ENCODE measurements at places on chromosomes 5 and 9.

DNA sequence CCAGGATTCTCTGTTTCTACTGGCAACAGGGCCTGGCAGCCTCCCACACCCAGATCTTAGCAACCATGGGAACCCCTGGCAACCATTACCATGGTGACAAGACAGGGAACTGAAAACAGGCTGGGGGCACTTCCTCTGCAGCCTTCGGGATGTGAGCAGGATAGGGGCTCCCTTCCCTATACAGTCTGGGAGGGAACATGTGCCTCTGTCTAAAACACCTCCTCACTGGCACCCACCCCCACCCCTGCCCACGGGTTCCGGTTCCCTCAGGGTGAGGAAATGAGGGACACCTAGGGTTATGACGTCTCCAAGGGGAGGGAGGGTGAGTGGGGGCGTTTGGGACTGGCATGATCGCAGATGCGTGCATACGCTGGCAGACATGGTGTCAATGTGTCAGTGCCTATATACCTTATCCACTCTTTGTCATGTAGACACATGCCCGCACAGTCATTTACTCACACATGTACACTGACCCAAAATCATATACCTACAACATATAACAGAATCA, 3.0 kb upstream of the DNAJB5 start:
- DNase-seq = no peak

- DNase-seq = no peak
Measured at GRCh38 chr5:6551955-6552313, 80.9 kb downstream of the NSUN2 start.

DNA sequence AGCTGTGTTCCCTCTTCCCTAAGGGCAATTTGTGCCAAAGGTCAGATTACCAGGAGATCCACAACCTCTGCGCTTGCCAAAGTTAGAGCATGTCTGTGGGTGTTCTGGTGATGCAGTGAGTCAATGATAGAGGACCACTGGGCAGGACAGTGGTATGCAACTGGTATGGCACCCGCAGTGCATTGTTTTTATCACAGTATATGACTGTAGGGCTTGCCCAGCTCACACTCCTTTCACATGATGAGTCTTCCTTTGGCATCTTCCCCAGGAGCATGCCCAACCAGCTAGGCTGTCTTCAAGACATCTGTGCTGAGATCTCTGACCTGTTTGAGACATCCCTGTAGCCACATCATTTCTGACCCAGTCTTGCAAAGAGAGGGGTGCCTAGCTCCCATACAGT, 1650.0 kb upstream of the CDH6 start:
- no peak for DNase-seq

DNA sequence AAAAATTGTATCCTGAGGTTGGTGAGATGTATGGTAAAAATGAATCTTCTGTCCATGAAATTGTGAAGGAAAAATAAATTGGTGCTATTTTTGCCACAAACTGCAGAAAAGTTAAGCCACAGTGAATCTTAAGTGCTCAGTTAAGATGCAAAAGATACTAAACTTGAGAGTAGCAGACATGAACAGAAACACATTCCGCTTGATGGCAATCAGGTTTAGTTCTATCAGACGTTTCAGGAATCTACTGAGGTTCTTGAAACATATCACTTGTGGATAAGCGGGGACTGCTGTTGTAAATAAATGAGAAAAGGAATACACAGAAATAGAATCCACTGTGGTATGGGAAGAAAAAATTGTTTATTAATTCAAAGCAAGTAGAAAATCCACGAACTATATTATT, 311.2 kb upstream of the PRR16 start:
- DNase-seq = no peak

GRCh38 chr5:96112703-96113102, 151.1 kb upstream of the ELL2 start:
- no peak for DNase-seq

- no peak for DNase-seq
Measured at GRCh38 chr5:19713740-19714139, 274.3 kb downstream of the CDH18 start.

DNA sequence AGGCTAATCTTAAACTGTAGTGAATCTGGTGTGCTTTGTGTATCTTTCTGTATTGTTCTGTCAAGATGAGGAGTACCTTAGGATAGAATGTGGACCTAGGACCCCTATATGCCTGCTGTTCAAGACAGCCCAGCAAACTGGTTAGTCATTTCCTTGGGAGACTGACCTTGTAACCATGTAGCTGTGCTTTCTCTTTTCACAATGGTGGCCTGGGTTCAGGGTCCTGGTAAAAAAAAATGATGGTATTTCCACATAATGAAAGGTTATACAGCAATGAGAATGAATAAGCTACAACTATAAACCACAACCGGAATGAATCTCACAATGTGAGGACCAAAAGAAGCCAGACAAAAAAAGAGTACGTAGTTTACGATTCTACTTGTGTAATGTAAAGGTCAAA, 36.4 kb upstream of the F2RL1 start:
- no peak for DNase-seq

DNA sequence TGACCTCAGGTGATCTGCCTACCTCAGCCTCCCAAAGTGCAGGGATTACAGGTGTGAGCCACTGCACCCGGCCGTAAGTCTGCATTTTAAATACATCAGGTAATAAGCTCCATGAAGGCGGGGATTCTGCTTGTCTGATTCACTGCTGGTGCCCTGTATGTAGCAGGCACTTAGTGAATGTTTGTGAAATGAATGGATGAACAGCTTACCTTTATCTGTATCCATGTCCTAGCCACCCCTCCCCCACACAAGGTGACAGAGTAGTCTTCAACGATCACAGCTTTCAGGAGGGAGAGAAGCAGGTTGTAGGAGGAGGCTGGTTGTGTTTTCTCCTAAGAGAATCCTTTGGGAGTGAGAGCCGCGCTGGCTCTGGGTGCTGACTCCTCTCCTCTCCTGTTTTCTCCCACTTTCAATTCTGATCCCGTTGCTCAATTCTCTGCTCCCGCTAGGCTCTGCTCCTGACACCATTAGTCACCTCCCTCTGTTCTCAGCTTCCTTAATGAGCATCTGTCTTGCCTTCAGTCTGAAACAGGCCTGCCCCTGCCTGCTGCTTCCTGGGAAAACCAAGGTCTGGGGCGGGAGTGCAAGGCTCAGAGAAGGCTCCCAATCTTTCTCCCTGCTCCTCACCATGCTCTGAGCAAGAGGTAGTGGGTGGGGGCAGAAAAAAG, 88.8 kb upstream of the CTNNA1 start:
- DNase-seq = no peak

GRCh38 chr9:98479967-98480847, 224.8 kb upstream of the TBC1D2 start:
- no peak for DNase-seq

GRCh38 chr5:935510-936084, 42.9 kb downstream of the TRIP13 start:
- no peak for DNase-seq

DNA sequence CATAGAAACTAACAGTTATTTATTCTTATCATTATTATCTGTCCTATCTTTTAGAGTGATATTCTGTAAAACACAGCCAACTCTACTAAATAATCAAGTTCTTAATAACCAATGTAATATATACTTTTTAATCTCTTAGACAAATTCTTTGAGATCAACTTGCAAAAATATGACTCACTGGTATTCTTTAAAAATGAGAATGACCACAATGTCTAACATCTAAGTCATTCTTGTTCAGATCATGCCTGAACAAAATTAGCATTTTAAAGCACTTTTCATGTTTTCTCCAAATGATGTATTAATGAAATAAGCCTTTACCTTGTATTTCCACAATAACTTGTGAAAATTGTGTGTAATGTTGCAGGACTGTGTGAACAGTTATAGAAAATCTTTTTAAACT, 356.9 kb upstream of the RGMB start:
- no peak for DNase-seq

DNA sequence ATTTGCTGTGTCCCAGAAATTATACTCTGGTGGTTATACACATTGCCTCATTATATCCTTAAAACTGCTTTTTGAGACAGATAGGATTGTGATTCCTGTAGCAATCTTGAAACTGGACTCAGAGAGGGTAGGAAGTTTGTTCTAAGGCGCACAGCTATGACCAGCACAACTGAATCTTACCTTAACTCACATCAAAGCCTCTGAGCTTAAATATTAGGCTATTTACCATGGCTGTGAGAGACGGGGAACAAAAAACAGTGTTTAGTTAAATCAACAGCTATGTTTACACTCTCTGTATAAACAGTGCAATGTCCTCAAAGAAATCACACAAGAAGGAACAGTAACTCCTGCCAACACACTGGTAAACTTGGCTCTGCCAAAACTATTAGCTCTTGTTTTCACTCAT, 50.9 kb upstream of the TUT7 start:
- no peak for DNase-seq

- DNase-seq = no peak
Measured at GRCh38 chr9:22574740-22575139, 128.1 kb downstream of the DMRTA1 start.

DNA sequence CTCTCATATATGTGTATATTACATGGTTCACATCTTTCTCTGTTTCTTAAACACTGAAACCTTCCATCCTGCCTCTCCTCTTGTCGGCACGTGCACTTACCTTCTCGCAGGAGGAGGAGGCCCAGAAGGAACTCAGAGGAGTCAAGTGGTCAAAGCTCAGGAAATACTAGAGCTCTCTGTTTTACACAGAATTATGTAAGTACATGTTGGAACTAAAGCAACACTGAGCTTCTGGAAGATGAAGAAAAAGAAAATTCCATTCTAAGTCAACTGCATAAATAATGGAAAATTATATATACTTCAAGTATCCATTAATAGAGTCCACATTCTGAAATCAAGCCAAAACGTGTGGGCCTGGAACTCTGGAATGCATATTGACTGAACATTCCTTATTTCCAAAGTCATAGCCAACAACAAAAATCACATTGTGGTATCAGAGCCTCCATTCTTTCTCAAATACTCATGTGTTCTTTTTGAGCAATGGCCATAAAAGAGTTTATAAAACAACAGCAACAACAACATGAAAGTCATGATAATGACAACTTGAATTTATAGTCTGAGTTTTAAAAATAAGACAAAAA, 121.5 kb upstream of the RAI14 start:
- DNase-seq = no peak

DNA sequence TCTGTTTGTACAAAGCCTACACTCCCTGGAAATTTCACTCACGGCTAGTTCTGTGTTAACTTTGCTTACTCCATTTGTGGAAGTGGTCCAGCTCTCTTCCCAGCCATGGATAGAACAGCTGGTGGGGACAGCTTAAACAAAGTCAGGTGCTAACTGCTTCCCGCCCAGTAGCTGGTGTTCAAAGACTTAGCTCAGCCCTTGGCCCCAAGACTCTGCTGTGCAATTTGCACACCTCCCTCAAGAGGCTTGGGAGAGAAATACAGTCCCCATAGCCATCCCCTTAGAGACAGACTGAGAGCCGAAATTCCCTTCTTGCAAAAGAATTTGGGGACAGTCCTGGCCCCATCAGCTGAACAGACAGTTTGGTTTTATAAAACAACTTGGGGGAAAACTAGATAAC, 73.8 kb upstream of the RAI14 start:
- no peak for DNase-seq

GRCh38 chr9:125985998-125986655, 239.0 kb downstream of the PBX3 start:
- DNase-seq = no peak

- DNase-seq = no peak
Measured at GRCh38 chr5:175692996-175693710, 35.3 kb downstream of the HRH2 start.

DNA sequence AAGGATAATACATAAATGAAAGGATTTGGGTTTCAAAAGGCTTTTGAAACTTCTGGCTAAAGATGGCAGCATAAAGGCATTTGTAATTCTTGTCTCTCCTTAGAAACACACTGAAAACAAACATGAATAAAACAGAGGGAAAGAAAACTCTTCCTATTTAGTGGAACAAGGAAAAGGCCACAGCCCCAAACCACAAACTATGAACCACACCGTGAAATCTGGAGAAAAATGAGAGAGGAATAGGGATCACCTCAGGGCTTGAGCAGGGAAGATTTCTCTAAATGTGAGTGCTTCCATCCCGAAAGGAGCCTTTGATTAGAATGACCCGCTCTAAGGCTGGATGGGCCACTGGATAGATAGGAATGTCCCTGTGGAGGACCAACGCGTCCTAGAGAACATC, 119.6 kb downstream of the SEC61B start:
- DNase-seq = no peak

GRCh38 chr5:177366528-177367322, 9.0 kb downstream of the RGS14 start:
- no peak for DNase-seq

- no peak for DNase-seq
Measured at GRCh38 chr9:74721696-74722660, 165.7 kb downstream of the TRPM6 start.

DNA sequence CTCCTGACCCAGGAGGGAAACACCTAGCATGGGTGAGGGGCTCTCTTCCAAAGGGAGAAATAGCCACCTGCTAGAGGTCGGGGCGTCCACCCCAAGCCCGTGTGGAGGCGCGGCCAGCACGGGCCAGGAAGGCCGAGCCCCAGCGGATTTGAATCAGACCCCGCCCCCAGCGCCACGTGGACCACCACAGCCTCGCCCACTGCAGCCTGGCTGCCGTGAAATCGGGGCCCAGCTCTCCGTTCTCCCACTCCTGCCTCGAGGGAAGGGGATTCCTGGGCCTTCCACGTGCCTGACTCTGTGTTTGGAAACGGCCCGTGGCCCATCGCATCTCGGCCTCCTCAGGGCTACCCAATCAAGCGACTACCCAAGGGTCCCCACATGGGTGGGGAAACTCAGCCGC, 31.6 kb downstream of the SLC6A18 start:
- no peak for DNase-seq

DNA sequence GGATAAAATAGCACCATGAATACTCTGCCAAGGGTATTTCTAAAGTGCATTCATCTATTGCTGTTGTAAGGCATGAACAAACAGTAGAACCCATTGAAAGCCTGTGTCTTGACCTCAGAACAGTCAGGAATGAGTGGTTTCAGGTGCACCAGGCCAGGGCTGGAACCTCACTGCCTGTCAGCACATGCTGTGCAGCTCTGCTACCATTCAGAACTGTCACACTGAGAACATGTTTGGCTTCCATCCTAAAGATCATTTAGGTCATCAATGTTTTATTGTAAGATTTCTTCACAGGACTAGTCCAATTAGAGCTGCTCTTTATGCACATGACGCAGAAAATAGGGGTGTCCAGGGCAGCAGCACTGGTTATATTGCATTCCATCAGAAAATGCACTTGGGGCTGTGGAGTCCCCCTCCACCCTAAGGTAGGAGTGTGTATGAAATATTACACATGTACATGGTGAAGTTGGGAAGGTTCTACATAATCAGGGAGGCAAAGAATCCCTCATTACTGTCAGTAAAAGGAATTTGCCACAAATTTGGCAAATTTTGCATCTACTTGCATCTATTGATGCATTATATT, 408.0 kb downstream of the CTNND2 start:
- no peak for DNase-seq
